ENCODE measurements at places on chromosomes 3 and 15.

- no peak for DNase-seq
These were observed 484.0 kb upstream of the TGFBR2 start for GRCh38 chr3:30122359-30122758.

- peak; percentile 51 for DNase-seq
These were observed 250.5 kb upstream of the SETMAR start for GRCh38 chr3:4052706-4053105.

GRCh38 chr15:38242055-38242454, 10.6 kb upstream of the SPRED1 start:
- no peak for DNase-seq

DNA sequence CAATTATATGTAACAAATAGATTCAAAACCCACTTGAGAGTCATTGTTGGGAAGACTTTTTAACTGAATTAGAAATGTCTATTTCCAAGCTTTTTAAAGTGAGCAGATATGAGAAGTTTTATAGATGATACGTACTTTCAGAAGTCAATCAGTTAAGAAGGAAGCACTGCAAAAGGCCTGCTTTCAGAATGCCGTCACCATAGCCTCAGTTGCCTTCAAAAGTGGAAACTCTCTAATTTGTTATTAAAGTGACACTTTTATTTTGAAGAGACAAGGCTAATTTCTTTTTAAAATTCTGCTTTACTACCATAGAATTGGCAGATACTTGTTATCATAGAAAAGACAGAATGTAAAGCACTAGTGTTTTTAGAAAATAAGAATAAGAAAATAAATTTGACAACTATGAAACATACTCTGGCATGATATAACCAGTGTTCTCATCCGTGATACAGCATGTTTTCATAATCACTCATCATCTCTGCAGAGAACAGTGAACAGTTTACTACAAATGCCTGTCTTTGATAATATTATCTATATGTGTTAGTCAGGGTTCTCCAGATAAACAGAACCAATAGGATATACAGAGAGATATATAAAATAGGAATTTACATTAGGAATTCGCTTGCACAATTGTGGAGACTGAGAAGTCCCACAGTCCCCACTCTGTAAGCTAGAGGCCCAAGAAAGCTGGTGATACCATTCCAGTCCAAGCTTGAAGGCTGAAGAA, 7.0 kb upstream of the PLD1 start:
- DNase-seq = no peak

DNA sequence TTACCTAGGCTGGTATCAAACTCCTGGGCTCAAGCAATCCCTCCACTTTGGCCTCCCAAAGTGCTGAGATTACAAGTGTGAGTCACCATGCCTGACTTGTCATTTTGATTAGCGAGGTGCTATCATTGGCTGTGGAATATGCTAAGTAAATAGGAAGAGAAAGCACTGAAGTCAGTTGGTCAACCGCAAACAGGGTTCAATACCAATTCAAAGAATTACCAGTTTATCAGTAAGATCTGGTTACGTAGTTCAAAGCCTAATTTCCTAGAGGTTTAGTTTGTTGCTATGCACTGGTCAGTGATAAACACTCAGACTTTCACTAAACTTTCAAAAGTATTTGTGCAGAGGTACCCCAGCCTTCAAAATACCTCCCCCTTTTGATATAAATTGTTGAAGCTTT, 29.5 kb downstream of the GLB1 start:
- DNase-seq = no peak

DNA sequence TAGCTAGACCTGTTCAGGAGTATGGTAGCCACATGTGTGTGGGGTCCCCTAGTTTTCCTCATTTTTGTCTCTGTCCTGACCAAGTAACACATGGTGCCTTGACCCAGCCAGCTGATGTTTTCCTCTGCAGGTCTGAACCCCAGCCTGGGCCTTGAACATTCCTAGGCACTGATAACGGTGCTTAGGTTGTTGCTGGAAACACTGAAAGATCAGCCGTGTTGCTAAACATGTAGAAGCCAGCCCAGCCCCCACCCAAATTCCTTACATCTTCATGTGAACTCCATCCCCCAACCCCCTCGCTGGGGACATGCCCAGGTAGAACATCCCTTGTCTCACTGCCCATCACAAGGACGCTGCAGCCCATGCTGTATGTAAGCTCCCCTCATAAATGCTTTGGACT, 18.7 kb downstream of the RTP3 start:
- no peak for DNase-seq

- DNase-seq = no peak
These were observed 10.1 kb downstream of the CRTC3 start for GRCh38 chr15:90539789-90540188.

DNA sequence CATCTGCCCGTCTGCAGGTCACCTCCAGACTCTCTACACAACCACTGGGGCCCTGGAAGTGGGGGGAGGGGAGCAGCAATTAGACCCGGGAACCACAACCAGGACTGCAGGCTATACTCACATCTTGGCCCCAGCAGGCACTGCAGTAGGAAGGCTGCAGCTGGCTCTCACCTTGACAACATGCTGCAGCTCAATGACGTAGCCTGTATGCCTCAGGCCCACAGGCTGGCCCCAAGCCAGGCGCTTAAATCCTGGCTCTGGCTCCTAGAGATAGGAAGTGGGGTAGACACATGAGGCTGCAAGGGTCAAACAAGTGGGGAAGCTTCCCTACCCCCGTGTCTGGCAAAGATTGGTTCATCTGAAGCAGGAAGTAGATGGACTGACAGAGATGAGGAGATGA, 4.6 kb upstream of the QRICH1 start:
- DNase-seq = no peak

DNA sequence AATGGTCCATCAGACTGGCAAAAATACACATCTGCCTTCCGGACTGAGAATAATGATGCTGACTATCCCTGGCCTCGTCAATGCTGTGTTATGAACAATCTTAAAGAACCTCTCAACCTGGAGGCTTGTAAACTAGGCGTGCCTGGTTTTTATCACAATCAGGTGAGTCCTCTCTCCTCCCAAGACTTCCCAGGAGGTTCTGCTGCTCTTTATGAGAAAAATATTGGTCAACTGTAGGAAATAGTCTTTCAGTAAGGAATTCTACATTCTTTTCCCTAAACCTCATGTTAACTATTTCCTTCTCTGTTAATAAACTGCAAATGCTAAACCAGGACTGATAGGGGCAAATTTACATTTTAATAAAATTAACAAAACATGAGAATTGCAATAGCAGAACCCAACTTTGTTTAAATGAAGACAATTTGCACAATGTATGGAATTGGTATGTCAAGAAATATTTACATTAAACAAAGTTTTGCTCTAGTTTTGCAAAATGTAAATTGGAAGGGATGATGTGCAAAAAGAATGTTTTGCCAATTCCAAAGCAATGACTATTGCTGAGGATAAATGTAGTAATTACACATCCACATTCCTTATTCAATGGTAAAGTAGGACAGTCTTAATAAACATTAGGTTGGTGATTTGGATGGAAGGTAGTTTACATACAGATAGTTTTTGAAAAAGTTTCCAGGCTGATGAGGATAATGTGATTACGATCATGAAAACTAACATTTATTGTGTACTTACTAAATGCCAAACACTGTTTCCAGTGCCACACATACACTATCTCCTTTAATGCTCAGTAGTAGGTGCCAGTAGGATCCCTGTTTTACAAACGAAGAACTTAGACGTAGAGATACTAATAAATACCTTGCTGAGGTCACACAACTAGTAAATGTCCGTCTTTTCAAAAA, 21.1 kb downstream of the UPK1B start:
- DNase-seq = no peak

DNA sequence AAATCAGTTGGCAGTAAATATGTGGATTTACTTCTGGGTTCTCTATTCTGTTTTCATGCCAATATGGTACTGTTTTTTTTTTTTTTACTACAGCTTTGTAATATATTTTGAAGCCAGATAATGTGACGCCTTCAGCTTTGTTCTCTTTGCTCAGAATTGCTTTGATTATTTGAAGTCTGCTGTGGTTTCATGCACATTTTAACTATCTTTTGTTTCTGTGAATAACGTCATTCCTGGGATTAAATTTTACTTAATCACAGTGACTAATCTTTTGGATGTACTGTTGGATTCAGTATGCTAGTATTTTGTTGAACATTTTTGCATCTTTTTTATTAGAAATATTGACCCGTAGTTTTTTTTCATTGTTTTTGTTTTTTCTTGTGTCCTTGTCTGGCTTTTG, 576.5 kb downstream of the ZNF385D start:
- no peak for DNase-seq

GRCh38 chr3:195033531-195034091, 237.3 kb downstream of the XXYLT1 start:
- peak; percentile 8 for DNase-seq

DNA sequence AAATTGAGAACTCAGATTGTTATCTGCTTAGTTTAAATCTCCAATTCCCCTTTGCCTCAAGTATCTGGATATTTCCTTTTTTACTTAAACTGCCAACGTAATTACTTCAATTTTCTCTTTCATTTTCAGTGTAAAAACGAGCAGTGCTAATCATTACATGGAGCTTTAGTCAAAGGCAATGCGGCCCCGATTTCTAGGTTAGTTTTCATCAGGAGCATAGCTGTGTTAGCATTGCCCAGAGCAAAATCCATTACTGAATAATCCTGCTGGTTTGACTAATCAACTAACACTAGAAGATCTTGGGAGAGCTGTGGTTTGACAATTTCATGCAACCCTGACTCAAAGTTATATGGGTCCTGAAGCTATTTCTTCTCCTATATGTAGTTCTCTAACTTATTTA, 46.2 kb downstream of the ZPLD1 start:
- no peak for DNase-seq

DNA sequence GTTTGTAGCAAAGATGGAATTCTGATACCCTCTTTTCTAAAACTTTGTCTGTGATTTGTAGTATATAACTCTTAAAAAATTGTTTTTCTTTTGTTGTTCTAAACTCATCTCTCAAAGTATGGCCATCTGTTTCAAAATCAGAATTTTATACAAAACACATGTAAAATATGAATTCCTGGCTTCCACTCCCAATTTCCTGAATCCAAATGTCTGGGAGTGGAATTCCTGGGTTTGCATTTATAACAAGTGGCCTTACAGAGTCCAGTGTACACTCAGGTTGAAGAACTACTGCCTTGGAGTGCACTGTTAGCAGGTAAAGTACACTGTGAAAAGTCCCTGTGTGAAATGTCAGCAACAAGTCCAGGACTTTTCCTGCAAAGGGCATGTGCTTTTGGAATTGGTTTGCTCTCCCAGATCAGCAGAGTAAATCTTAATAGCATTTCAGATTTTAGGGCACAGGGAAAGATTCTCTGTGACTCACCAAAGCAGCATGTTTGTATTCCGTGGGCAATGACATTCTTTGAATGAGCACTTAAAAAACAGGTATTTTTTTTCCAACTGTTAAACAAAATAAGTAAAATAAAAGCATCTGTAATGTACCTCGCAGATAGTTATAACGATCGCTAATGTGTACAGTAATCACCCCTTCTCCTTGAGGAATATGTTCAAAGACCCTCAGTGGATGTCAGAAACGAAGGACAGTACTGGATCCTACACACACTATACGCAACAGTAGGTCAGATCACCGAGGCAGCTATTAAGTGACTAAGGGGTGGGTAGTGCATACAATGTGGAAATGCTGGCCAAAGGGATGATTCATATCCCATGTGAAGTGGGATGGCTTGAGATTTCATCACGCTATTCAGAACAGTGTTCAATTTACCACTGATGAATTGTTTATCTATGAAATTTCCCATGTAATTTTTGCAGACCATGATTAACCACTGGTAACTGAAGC, 2.0 kb upstream of the CLDN16 start:
- peak; percentile 93 for DNase-seq

GRCh38 chr3:188583341-188584161, 429.6 kb downstream of the LPP start:
- DNase-seq = no peak

GRCh38 chr3:142778541-142778940, 54.7 kb downstream of the TRPC1 start:
- DNase-seq = no peak

DNA sequence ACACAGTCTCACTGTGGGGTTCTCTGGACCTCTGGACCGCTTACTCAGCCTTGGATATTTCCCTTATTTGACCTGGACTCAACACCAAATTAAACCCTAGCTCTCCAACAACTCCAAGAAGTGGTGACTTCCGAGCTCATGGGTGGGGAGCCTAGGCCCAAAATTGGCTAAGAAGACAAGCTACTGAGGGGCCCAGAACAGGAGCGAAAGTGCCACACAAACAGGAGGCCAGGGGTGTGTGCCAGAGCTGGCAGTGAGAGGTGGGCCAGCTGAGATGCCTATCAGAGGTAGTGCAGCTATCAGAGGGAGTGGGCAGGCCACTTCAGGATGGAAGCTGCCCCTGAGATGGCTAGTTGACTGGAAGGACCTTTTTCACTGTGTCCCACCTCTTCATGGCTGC, 151.1 kb upstream of the PRR20G start:
- no peak for DNase-seq

- no peak for DNase-seq
These were observed 102.3 kb upstream of the GBE1 start for GRCh38 chr3:81863756-81864155.

GRCh38 chr3:183330881-183331280, 77.8 kb downstream of the B3GNT5 start:
- DNase-seq = no peak

DNA sequence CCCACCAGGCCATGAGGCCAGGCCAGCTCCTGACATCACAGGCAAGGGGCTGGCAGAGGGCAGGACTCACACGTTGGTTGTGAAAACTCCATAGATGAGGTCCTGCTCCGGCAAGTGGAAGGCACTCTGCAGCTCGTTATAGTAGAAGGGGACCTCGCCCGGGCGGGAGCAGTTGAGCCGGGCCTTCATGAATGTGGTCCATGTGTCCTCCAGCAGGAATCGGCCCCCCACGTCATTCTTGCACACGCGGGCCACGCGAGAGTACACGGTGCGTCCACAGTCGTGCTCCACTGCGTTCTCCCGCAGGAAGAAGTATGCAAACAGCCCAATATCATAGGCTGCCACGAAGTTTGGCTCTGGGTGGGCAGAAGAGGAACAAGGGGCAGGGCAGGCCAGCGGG, 101.2 kb downstream of the SEMA5B start:
- no peak for DNase-seq

DNA sequence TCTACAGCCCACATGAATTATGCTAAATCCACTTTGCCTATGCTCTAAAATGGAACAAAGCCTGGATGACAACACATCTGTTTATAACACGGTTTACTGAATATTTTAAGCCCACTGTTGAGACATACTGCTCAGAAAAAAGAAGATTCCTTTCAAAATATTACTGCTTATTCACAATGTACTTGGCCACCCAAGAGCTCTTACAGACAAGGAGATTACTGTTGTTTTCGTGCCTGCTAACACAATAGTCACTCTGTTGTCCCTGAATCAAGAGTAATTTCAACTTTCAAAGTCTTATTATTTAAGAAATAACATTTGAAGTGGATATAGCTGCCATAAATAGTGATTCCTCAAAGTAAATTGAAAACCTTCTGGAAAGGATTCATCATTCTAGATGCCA, 70.9 kb downstream of the ANKRD28 start:
- no peak for DNase-seq

Data from RCC 7860 (cell line).